GM23248 (cell line): ENCODE measurements at places on chromosomes 5 and 9.

GRCh38 chr5:127011153-127011552 is 19.2 kb downstream of the MARCHF3 start:
- peak; percentile 98 for DNase-seq

GRCh38 chr5:175846332-175846731 is 25.0 kb upstream of the CPLX2 start:
- no peak for DNase-seq

DNA sequence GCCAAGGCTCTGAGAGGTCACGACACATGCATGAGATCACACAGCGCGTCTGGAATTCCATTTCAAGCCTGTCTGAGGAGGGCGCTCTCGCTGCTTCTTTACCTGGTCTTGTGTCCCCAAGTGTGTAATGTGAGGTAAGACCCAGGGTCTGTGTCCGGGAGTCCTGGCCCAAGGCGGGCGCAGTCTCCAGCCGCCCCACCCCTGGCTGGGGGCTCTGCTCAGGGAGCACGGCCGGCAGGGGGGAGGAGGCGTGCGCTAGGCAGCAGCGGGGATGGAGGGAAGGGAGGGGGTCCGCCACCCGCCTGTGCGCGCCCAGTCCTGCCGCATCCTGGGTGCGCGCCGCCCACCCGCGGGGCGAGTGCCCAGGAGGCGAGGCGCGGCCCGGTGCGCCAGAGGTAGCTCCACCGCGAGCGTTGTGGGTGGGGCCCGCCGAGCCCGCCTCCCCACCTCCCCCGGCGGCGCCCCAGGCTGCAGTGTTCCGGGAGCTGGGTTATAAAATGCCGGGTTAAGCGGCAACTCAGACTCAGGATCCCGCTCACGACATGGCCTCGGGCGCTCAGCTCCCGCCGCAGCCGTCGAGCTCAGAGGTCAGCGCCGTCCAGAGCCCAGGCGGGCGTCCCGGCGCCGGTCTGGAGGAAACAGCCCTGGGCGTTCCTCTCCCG is at the start of gene CCNI2:
TSS of gene CCNI2 (plus strand) at position 473 of the 662 bp plus-strand sequence. CDS start at position 543, 70 bp downstream.
- peak; percentile 56 for DNase-seq

- DNase-seq, result no peak
Observed at GRCh38 chr5:174500636-174501035, 223.7 kb upstream of the MSX2 start.

- DNase-seq, result no peak
Observed at GRCh38 chr9:137645211-137645610, 26.4 kb downstream of the EHMT1 start.

- DNase-seq, result no peak
Observed at GRCh38 chr9:126219166-126219565, 107.5 kb upstream of the MVB12B start.

DNA sequence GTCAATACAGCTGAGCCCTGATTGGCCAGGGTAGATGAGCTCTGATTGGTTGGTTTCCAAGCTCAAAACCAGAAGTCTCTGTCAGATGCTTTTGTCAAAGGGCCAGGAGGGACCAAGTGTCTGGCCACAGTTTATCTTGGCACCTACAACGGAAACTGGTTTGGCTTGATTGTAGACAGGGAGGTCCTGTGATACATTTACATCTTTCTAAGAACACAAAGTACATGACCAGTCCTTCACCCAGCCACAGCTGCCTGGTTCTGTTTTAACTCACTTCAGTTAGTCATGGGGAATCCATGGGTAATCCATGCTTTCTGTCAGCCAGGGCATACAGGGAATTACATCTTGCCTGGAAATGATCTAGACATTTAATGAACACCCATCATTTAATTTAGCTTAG is 171.2 kb downstream of the SLC12A2 start:
- DNase-seq, result no peak

DNA sequence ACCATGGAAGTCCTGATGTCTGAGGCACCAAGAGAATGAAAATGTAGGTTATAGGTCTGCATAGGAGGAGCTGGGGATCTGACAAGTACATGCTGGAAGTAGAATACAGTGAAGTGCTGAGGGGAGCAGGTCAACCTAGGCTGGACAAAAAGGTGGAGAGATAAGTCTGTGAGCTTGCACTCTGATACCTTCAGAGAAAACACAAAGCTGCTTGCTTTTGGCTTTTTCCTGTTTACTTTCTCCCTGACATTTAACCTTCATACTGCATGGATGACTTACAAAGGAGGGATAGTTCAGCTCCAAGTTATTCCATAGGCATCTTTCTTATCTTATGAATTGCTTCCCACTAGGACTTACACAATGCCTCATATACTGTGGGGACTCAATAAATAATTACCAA is 256.7 kb upstream of the NREP start:
- DNase-seq, result no peak

DNA sequence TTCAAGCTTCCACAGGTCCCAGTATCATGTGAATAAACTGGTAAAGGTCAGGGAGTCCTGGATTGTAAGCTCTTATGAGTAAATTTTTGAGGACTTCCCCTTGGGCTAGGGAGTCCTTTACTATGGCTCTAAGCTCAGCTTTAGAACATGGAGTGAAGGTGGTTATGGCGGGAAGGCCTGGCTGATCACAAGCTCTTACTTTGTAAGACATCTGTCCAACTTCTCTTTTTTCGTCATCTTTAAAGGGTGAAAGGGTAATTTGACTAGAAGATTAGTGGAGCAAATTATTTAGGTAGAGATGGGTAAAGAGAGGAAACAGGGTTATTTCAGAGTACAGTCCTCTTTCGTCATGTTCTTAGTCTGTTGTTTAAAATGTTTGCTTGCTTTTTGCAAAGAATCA is 155.4 kb downstream of the AOPEP start:
- no peak for DNase-seq

DNA sequence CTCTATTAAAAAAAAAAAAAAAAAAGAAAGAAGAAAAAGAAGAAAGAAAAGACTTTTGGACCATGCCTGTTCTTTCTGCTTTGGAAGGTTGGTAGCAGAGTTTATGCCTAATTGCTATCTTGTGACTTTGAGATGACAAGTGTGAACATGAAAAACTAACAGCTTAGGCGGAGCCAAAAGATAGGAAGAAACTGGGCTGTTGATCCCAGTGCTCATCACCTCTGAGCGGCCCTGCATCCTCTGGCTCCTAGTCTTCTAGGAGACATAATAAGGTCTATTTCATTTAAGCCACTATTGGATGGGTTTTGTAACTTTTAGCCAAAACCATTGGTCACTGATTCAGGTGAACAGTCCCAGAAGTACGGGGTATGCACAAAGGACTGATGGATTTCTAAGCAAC is 34.4 kb upstream of the ATP6V1G1 start:
- DNase-seq, result no peak

GRCh38 chr5:68258531-68258930 is 43.0 kb downstream of the PIK3R1 start:
- DNase-seq, result no peak

- DNase-seq, result peak; percentile 99
Observed at GRCh38 chr5:137470111-137470920, 28.8 kb downstream of the SPOCK1 start.

DNA sequence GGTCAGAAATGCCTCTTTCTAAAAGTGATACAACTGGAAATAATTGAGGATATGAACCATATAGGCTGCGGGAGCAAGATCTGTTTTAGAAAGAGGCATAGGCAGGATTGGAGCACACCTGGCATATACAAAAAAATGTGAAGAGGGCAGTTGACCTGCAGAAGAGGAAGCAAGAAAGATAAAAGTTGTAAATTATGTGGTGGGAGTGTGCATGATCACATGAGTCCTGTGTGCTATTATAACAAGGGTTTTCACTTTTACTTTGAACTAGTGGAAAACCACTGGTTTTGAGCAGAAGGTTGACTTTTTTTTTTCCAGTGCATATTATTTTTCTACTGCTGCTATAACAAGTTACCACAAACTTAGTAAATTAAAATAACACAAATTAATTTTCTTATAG is 489.3 kb downstream of the ANXA1 start:
- no peak for DNase-seq

- no peak for DNase-seq
Observed at GRCh38 chr5:154474396-154475334, 3.4 kb downstream of the HAND1 start.

- DNase-seq, result peak; percentile 94
Observed at GRCh38 chr9:21801683-21802417, 586 bp upstream of the MTAP start.

DNA sequence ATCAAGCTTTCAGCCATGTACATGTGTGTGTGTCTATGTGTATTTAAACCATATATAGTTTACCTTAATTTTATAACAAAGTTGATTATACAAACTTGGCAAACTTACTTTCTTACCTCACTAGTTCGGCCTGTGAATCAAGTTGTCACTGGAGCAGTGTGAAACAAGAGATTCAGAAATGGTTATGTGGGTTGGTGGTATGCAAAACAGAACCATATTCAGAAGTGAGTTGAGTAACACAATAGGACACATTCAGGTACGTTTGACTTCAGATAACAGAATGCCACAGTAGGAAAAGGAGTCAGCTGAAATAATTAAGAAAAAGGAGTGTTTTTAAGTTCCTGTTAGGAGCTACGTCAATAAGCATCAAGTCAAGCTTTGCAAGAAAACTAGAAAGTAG is 21.5 kb downstream of the XPA start:
- DNase-seq, result no peak

DNA sequence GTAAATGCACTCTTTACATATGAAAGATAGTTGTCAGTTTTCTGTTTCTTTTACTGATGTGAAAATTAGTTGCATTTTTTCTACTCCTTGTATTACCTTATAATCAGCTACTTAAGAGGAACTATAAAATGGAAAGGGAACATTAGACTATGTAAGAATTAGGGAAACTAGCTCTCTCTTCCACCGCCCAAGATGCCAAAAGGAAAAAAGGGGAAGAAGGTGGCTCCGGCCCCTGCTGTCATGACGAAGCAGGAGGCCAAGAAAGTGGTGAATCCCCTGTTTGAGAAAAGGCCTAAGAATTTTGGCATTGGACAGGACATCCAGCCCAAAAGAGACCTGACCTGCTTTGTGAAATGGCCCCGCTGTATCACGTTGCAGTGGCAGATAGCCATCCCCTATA is 15.2 kb upstream of the HOMER1 start:
- DNase-seq, result no peak

- DNase-seq, result peak; percentile 11
Observed at GRCh38 chr9:126146254-126147145, 180.1 kb upstream of the MVB12B start.

- peak; percentile 27 for DNase-seq
Observed at GRCh38 chr5:113145757-113146387, 169.3 kb downstream of the DCP2 start.

- DNase-seq, result no peak
Observed at GRCh38 chr9:20538092-20538491, 84.2 kb downstream of the MLLT3 start.

- peak; percentile 47 for DNase-seq
Observed at GRCh38 chr5:41636605-41637004, 126.2 kb upstream of the PLCXD3 start.

DNA sequence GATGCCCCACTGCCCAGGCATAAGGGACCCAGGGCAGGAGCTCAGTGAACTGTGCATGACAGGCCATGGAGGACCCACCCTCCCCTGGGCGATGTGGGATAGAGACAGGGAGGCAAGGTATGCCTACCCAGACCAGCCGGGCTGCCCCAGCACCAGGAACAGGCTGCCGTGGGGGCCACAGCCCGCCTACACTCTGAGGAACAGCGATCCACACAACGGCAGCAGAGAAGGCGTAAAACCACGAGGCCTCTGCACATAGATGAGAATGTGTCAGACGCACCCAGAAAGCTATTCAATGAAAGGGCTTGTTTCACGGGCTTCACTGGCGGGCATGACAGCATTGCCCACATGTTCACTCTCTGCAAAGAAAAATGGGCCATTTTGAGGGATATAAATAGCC is 49.5 kb downstream of the SEMA4D start:
- no peak for DNase-seq

- DNase-seq, result no peak
Observed at GRCh38 chr5:155952486-155953089, 374.4 kb upstream of the SGCD start.

GRCh38 chr9:64015136-64015535 is 1269.9 kb downstream of the FOXD4L5 start:
- DNase-seq, result no peak

- no peak for DNase-seq
Observed at GRCh38 chr5:100299261-100299660, 235.9 kb upstream of the FAM174A start.

GRCh38 chr9:281741-282645 is 67.3 kb downstream of the DOCK8 start:
- no peak for DNase-seq

DNA sequence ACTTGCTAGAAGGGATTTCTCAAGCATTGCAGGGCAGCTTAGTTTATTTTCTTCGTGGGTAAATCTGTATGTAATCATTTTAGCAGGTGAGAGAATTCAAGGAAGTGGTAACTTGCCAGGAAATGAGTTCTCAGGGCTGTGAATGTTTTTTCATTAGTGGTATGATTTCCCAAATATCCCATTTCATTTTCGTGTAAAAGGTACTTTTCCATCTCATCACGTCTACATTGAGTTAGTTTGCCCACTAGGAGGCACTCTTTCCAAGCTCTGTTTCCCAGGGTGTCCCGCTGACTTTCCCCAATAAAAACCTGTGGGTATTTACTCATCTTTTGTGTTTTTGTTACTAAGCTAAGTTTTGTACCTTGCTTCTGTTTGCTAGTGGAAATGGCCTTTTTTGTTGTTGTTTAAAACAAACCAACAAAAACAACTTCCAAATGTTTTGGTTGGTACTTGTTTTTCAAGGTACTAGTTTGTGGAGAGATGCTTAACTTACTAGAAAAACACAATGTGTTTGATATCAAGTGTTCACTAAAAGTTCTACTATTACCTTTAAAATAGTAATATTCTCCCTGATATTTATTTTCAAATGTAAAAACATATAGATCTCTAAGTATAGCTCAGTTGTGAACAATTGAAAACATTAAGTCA is 373.6 kb downstream of the ADGRV1 start:
- peak; percentile 77 for DNase-seq

DNA sequence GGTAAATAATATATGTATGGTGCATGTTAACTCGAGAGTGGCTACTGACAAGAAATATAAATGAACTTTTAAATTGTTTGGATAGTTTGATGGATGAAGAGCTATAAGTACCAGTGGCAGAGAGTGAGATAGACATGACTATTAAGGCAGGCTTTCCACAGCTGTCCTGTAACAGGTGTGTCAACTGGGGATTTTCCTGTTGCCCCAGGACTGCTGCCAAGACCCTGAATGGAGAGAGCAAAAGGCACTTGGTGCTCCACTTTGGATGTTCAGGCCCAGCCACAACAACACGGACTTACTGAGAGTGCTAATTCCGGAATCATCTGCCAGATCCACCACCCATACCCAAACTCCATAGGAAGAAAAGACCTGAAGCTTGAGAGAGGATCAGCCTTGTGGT is 215.1 kb downstream of the SEC61B start:
- no peak for DNase-seq

DNA sequence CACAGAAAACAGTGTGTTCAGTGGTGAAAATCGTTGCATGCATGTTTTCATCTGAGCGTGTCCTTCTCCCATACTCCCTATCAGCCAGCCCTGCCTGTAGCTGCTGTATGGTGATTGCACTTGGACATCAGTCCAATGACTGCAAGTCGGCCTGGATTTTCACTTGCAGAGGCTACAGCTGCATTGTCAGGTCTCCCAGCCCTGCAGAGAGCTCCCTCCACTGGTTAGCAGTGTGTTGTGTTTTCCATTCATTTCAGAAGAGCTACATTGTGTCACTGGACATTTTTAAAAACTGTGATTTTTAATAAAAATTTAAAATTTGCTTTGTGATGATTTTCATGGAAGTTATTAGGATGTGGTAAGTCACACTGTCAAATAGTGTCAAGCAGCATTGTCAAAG is 96.6 kb downstream of the SYK start:
- DNase-seq, result peak; percentile 30
